CD4-positive, alpha-beta T cell treated with Interleukin-21 for 1 hour (primary cell): ENCODE measurements at places on chromosomes 5 and 9.

DNA sequence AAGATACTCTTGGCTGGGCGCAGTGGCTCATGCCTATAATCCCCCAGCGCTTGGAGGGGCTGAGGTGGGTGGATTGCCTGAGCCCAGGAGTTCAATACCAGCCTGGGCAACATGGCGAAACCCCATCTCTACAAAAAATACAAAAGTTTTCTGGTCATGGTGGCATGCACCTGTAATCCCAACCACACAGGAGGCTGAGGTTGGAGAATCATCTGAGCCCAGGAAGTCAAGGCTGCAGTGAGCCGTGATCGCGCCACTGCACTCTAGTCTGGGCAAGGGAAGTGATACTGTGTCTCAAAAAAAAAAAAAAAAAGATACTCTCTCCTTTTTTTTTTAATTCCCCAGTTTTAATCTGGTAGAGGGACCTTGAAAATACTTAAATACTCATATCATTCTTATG lies 15.0 kb downstream of the ANKRD33B start:
- DNase-seq = no peak

- DNase-seq = peak; percentile 66
Observed at GRCh38 chr9:22079873-22080341, 70.8 kb upstream of the CDKN2B start.

DNA sequence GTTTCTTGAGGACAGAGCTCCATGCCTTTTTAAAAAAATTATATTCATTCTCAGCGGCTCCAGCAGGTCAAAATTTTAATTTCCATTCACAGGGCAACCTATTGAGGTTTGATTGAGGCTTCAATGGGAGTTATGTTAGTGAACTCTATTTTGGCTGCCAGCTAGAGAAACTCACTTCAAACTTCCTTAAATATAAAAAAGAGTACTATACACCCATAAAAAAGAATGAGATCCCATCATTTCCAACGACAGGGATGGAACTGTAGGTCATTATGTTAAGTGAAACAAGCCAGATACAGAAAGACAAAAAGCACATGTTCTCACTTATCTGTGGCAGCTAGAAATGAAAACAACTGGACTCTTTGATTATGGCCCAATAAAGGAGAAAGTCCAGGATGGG lies 176.8 kb upstream of the IL12B start:
- no peak for DNase-seq

DNA sequence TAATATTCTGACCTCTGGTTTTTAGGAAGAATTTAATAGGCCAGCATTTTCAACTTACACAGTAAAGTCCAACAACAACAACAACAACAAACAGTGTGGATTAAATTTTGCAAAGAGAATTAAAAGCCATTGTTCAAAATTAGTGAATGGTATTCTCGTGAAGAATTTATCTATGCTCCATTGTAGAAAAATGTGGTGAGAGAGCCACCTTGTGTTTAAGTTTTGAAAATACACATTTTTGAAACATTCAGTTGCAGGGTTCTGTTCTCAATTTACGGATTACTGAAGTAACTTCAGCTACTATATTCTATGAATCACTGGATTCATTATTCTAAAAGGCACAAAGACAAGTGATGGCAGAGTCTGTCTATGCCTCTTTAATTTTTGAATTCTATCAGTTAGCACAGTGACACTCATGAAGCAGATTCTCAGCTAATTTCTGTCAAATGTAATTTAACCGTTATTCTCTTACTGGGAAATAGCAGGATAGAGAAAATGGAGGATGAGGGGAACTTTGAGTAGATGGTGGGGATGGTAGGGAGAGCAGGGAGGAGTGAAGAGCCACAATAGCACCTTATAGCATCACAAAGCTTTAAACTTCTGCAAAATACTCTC lies 11.0 kb downstream of the CCDC152 start:
- peak; percentile 39 for DNase-seq

GRCh38 chr5:122413722-122414121 lies 101.7 kb downstream of the SNCAIP start:
- DNase-seq = no peak
